ENCODE measurements at places on chromosomes 1 and 21.

DNA sequence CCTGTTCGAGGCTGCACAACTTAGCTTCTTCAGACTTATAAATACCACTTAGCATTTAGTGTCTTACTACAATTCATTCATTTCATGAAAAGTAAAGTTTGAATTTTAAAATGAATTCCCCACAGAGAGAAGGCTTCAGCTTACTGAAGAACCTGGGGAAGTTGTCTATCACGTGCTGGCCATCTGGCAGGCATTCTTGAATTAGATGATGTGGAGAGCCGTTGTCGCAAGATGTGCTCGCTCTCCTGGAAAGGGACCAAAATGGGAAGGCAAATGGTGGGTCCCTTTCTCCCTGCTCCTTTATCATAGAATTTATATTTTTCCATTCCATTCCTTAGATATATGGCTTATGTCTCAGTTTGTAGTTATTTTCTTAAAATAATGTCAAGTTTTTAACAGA lies 90.5 kb downstream of the CD247 start:
- no peak for DNase-seq

DNA sequence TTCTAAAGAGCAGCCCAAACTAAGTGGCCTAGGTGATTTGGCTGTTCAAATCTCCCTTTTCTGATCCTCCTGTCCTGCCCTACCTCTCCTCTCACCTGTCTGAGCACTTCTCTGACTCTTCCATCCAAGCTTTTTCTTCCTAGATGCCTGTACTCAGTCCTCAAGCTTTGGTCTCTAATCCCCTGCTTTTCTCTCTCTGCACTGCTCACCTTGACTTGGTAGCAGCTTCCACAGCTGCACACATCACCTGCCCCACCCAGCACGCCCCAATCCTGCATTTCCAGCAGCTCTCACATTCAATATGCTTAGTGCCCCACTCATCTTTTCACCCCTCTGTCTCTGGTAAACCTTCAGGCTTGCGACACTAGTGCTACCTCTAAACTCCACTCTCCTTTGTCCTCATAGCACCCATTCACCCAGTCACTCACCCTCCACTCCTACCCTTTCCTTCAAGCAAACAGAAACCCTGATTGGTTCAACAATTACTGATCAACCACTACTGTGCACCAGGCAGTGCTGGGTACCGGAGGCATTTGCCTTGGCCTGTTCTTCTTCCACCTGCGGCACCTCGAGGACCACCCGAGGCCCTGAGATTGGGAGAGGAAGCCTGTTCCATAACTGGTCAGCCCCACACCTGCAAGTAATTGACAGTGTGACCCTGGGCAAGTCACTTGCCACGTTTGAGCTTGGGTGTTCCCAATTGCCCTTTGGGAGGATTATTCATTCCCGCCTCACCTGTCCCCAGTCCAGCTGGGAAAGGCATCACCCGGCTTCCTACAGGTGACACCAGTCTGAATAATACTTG lies 136.1 kb upstream of the EDN2 start:
- DNase-seq: no peak

DNA sequence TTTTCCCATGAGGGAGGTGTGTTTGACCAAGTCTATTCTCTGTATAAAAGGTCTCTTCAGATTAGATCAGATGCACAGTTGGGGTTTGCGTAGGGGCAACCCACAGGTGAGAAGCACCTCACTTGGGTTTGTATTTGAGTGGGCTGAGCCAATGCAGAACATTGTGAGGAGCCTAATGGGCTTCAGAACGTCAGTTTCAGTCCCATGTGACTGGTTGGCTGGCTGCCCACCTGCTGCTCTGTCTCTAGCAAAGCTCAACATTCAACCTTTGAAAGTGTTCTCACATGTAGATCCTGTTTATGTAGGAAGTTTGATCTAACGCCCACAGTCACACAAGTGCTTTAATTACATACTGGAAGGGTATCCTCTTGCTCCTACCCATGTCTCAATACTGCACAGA lies 105.5 kb downstream of the FASLG start:
- DNase-seq: no peak

DNA sequence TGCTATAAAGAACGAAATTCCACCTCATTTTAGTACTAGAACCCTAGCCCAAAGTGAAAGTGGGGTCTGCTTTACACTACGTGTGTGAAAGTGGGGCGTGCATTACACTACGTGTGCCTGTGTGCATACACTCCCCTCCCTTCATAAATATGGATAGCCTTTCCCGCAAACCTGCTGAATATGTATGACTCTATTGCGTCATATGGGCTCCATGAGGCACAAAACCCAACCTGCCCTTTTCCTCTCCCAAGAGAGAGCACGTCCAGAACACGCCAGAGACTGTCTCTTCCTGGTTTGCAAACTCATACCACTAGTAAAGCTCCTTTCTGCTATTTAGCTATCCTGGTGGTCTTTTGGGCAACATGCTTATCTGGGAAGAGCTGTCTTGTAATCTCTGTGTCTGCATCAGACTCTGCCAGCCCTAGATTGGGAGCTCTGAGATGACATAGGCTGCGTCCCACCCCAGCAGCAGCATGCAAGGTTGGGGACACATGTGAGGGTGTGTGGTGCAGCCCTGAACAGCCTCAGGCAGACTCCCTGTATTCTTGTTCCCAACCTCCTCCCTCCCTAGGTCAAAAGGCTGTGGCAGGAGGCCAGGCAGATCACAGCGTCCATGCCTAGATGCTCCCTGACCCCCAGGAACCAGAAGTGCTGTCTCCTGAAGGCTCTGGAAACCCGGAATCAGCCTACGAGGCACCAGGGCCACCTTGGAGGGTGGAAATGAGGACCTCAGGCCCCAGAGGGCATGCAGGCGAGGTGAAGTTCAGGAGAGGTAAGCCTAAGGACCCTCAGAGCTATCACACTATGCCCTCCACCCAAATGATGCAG lies 12.3 kb upstream of the PADI1 start:
- DNase-seq: peak; percentile 93

- DNase-seq: peak; percentile 52
These were observed 1695.3 kb downstream of the BRINP3 start for GRCh38 chr1:188782220-188782841.

GRCh38 chr1:40383095-40383487 lies 9.6 kb downstream of the SMAP2 start:
- peak; percentile 20 for DNase-seq

DNA sequence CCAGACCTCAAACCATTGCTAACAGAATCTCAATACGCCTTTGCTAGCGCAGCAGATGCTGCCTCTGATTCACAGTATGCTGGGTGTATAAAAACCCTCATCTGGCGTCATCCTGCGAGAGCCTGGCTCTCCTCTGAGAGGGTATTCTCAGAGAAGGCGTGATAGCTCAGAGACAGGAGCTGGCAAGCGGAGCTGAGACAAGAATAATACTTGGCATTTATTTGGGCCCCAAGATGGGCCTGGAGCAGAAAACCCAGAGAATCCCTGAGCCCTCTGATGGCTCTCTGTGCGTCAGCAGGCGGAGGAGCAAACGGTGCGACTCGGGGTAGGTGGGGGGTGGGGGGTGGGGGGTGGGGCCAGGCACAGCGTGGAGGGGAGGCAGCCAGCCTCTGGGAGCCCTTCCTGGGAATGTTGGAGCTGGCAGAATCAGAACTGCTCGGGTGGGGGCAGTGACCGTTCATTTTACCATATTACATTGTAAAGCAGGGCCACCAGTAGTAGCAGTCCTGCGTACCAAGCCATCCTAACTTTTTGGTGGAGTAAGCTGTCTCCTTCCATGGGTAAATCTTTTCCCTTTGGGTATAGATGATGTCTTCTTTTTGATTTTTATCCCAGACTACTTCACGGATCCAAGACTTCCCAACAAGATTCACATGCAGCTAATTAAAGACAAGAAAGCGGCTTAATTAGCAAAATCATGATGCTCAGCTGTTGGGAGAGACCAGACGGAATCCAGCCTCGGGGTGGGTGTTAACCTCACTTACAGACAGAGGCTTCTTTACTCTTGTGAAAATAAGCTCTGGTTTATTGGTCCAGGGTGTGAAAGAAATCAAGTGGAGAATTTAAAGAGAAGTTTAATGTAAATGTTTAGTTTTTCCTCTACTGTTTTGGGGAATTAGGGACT lies 7.1 kb downstream of the RIIAD1 start:
- DNase-seq: peak; percentile 68

GRCh38 chr1:231278100-231278790 lies 37.2 kb downstream of the GNPAT start:
- peak; percentile 31 for DNase-seq

- DNase-seq: no peak
These were observed 51.1 kb downstream of the COL24A1 start for GRCh38 chr1:86105533-86105866.

All from astrocyte of the hippocampus (primary cell).